ENCODE measurements at places on chromosomes 16 and 17. TPM values are rescaled to one million over a fixed set of nuclear protein-coding genes. Genes with fewer than 3 reads are reported as not detected.

CCNF gene
- total RNA-seq: 2.9 TPM

PYDC1 gene
- not detected for total RNA-seq

DNA sequence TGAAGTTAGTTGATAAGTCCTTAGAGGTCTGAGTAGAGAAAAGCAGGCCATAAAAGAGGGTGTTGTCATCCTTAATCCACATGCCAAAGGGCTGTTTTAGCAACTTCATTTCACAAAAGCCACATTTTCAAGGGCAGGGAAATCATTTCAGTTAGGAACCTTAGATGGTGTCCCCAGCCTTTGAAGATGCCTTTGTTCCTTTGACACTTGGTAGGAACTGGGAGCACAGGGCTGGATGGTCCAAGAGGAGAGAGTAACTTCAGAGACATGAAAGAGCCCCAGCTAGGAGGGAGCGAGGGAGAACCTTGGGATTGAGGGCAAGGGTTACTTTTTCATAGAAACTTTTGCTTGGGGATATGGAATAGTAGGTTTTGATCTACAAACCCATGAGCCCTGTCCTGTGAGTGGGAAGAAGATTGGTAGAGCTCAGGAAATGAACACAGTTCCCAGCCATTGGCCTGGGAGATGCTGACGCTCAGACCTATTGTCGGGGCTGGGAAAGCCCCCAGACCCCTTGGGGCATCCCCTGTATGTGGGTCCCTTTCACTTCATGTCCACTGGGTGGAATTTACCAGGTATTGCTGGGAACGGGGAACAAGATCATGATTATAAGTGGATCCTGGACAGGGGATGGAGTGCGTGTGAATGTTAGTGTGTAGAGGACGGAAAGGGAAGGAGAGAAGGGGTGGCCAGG, 18.9 kb downstream of the MSI2 start:
- no peak for DNase-seq

CCL14 gene
- 134 TPM for total RNA-seq

PRSS22 gene
- total RNA-seq: 30.8 TPM

DNA sequence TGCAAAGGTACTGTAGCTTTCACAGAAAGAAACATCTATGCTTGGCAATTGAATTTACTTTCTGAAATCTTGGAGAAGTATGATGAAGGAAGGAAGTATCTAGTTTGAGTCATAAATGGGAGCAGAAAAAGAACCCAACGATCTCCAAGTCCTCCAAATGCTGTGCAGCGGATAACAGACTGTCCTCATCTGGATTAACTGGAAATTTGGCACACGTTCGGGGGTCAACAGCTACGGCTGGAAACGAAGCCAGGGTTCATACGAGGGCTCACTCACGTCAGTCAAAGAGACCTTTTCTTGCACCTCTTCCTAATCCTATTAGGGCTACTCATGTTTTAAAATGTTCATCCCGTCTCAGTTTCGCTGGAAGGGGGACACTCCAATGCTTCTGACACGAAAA, 152.0 kb downstream of the ZFHX3 start:
- no peak for DNase-seq
